Activated CD4-positive, alpha-beta T cell treated with anti-CD3 and anti-CD28 coated beads, Interleukin-2, amount 50 U/mL, for 1 hour (primary cell): ENCODE measurements at places on chromosomes 13 and 19.

- no peak for DNase-seq
Measured at GRCh38 chr13:112496166-112496565, 91.8 kb downstream of the TUBGCP3 start.

DNA sequence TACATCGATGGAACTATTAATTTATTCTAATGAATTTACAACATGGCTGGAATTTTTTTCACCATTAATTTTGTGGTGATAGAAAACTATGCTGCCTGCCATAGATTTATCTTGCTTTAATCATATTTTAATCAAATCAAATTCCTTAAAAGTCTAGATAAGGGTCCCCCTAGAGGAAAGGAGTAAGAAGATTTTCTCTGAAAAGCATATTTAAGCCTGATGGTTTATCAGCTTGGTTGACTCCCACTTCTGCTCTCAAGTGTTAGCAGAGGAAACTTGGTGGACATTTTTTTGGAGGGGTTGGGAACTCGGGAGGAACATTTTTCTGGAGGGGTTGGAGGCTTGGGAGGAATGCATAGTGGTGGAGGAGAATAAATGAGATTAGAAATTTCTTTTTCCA, 253.3 kb downstream of the KCNRG start:
- DNase-seq: no peak

DNA sequence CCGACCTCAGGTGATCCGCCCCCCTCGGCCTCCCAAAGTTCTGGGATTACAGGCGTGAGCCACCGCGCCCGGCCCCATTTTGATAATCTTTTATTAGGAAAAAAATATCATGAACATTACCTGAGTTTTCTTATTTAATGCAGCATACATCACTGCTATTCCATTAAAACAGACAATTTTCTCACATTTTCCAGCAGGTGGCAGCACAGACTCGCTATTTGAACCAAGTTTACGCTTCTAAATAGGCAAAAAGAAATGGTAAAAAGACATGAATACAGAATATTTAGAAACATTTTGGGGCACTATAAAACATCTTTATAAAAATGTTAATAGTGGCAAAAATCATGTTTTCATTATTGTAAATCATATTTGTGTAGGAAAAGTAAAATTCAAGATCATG, 903.1 kb downstream of the SLITRK6 start:
- DNase-seq: peak; percentile 5

GRCh38 chr13:46520166-46520565, 32.8 kb upstream of the LRCH1 start:
- no peak for DNase-seq

DNA sequence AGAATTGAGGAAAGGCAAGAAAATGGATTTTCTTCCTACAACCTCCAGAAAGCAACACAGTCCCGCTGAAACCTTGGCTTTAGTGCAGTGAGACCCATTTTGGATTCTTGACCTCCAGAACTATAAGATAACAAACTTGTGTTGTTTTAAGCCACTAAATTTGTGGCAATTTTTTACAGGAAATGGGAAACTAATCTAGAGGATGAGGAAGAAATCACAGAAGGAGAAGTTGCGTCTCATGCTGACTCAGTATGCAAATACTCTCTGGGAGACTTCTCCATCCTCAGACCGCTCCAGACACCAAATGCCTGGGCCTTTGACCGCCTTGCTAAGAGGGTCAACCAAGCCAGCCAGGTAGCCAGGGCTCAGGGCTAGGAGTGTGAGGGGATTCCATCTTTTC, 13.1 kb upstream of the CEACAM16 start:
- no peak for DNase-seq

DNA sequence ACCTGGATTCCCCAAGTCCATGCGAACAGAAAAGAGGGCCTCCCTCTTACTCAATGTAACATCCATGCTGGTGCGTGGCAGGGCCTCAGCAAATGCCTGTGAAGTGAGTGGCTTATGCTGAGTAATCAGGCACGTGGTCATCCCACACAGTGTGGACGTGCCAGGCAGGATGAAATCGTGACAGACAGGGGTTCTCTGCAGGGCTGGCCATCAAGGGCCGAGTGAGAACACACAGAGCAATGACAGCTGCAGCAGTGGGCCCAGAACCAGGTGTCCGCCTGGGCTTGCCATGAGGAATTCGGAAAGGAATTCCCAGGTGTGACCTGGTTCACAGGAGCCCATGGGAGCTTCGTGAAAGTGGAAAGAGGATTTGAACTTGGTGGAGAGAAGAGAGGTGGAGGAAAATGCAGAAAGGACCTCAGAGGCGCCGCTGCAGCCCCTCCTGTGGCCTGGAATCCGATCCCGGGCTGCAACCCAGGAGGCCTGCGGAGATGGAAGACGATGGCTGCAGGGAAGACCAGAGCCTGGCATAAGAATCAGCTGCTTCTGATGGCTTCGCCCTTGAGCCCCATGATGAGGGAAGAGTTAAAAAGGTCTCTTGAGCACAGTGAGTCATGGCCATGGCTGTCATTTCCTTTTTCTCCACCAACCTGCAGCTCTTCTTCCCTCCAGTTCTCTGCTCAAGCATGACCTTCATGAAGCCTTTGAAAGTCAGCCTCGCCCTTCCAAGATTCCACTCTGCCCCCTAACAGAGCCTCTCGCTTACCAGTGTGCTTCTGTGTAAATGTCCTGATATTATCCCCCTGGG, 34.6 kb upstream of the SOX1 start:
- no peak for DNase-seq

DNA sequence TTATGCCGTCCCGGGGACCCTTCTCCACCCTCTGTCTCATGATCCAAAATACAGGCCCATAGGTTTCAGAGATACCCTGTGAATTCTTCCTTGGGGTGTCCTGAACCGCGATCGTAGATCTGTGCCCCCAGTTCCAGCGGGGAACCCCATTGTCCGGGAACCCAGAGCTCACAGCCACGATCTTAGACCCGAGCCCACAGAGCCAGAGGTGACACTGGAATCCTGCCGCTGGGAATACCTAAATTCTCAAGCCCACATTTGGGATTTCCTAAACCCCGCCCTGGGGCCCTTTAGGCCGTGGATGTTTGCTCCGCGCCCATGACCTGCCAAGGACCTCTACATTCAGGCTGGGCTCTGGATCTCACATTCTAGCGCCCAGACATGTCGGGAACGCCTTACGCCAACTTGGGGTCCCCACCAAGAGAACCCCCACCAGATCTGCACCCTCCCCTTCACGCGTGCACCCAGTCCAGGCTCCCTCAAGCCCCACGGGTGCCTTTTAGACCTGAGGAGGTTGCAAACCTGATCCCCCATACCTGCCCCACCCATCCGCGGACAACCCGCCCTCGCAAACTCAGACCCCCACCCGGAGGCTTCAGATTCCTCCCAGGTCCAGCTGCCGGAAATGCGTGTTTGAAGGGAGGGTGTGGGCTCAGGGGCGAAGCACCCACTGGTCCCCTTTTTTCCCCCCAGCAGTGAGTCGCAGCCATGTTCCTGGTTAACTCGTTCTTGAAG, 605 bp downstream of the CAPNS1 start:
- DNase-seq: no peak

DNA sequence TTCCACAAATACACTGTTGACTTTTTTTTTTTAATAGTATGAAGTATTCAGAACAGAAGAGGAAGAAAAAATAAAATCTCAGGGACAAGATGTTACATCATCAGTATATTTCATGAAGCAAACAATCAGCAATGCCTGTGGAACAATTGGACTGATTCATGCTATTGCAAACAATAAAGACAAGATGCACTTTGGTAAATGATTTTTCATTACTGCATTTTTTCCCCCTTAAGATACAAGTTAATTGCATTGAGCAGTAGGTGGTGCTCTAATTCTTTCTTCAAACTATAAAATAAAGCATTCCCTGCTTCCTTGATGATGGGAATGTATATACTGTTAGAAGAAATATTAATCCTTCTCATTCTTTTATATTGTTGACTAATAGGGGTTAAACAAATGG, 17.1 kb downstream of the UCHL3 start:
- DNase-seq: no peak

GRCh38 chr13:98343461-98343860, 166.4 kb upstream of the RNF113B start:
- no peak for DNase-seq

DNA sequence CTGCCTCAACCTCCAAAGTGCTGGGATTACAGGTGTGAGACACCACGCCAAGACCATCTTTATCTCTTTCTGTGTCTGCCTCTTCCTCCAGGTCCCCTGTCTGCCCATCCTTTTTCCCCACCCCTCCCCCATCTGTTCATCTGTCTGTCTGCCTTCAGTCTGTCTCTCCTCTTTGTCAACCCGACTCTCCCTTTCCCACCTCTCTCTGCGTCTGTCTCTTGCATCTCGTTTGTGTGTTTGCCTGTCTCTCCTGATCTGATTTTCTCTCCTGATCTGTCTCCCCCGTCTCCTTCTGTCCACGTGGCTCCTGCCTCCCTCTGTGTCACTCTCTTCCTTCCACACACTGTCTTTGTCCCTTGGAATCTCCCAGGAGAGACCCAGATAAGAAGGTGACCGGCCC, 10.0 kb downstream of the VASP start:
- DNase-seq: no peak

DNA sequence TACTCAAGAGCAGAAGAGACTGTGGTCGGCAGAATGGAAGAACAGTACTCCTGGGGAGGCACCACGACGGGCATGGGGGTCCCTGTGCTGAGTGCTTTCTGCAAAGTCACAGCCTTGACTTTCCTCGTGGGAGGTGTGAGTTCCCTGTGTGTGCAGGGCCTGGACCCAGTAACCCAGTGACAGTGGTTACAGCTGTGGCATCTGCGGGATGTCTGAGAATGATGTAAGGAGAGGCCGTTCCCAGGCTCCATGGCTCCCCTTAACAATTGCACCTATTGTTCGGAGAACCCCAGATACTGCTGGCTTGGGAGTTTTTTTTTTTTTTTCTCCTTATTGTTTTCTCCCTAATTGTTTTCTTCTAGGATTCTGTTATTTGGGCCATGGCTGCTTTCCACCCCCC, 5.1 kb upstream of the NANOS2 start:
- DNase-seq: no peak
